ENCODE measurements at places on chromosomes 12 and 14.

GRCh38 chr14:71169861-71170260 is 262.6 kb downstream of the PCNX1 start:
- no peak for DNase-seq

GRCh38 chr14:51294951-51295525 is 55.0 kb downstream of the TMX1 start:
- DNase-seq: no peak

GRCh38 chr12:116299665-116300328 is 22.3 kb upstream of the MED13L start:
- no peak for DNase-seq

DNA sequence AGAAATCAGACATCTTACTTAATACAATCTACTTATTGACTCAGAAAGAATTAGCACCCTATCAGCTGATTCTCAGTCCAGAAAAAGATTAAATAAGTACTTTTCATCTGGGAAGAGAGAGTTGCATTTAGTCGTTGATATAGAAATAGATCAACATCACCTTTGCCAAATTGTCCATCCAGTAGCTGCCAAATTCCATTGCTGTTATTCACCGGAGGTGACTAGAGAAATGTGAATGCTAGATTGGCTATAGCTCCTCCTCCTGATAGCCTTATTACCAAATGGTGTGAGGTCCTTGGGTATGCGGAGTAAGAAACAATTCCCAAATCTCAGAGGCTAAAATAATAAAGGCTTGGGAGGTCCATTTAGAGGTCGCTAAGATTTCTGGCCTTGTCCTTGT is 723.3 kb upstream of the FLRT2 start:
- DNase-seq: no peak

DNA sequence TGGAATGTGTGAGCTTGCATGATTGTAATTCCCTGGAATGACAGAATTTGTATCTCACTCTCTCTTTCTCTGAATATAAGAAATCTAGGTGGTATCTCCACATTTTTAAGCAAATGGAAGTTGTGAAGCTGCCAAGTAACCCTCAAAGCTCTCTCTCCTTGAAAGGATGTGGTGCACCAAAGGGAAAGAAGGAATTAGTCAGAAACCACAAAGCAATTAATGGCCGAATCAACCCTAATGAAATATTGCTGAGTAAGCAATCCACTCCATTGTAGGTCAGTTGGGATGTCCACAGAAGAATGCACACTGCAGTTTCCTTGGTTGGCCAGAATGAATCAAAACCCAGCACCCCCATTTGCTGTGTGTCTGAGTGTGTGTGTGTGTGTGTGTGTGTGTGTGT is 153.5 kb downstream of the KCNA5 start:
- no peak for DNase-seq

All from stimulated activated CD4-positive, alpha-beta T cell treated with anti-CD3 and anti-CD28 coated beads, TNF-alpha, amount 100 ng/mL, for 48 hours (primary cell).